ENCODE measurements at places on chromosomes 2 and 18.

GRCh38 chr2:106184394-106184793 is 9.7 kb downstream of the UXS1 start:
- no peak for DNase-seq

DNA sequence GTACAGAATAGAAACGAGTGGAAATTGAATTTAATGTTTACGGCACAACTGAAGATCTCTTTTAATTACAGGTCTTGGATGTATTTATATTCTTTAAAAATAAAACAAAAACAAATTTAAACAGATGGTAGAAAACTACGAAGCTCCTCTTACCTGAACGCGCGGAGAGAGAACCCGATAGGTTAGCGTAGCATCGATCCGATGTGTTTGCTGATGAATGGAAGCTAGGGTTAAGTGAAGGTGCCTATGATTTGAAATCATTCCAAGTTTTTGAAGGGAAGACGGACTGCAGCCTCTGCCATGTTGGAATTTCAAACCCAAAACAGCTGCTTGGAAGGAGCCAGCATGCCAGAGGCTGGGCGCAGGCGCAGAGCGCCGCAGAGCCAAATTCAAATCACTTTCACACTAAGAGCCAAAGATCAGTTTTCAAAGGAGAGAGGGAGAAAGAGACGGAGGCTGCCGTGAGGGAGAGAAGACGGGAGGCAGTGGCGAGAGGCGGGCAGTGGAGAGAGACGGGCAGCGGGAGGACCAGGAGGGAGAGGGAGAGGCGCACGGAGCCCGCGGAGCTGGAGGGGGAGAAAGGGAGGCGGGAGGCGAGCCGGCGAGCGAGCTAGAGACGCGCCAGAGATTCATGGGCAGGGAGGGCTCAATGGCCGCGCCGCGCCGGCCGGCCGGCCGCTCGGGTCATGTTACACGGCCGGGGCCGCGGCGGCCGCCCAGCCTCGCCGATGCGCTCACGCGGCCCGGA is at the start of gene FIGN:
Gene FIGN (minus strand): TSS at position 324 of the 748 bp plus-strand sequence. CDS start 1,081 bp downstream, outside the sequence.
- no peak for DNase-seq

- no peak for DNase-seq
Measured at GRCh38 chr2:134208825-134209224, 45.0 kb upstream of the MGAT5 start.

DNA sequence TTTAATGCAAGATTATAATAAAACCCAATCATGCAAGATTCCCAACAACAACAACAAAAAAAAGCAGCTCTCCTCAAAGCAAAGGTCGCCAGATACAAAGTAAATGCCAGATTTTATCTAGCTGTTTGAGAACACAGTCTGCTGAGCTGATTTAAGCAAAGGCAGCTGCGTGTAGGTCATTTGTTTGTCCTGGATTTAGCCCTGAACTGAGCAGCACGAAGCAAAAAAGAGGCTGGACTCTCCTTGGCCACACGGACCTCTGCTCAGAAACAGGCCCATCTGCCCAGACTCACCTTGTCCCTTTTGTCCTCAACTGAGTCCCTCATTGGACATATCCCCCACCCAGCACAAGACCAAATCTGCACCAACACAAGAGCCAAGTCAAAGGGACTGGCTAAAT is 91.5 kb downstream of the PID1 start:
- no peak for DNase-seq

DNA sequence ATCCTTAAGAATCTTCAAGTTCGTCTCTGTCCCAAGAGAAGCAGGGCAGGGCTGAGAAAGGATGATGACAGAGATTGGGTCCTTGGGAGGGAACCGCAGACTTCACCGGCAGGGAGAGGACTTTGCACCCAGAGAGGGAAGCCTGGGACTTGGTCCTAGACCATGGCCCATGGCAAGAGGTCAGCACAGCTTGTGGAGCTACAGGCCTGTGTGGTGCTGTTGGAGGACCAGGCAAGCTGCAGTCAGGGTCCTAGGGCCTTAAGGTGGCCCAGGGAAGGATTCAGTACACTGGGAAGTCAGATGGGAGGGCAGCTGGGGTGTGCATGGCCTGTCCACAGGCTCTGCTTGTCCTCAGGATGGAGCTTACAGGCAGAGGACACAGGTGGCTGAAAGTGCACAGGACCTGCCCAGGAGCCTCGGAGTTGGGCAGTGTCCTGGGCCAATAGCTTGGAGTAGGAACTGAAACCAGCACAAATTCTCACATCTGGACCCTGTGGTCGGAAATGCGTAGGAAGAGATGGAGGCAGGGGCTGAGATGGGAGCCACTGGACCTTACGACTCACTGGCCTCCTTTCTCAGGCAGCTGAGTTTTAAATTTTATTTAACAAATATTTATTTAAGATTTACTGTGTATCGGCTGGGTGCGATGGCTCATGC is 56.4 kb upstream of the TCF7L1 start:
- DNase-seq: no peak

DNA sequence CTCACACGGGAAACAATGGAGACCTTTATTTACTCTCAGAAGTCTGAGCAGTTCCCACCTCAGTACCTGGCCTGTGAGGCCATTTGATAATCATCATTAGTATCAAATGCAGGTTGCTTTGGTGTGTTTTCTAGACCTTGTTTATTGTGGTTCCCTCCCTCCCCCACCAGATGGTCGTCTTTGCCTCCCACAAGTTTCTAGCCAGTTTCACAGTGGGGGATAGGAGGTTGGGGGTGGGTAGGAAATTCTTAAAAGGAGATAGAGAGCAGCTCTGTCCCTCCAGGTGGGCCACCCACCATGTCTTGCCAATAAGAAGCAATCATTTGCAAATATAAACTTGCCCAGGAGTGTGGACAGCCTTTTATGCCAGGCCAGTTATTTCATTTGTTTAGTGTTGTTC is 31.3 kb downstream of the SETBP1 start:
- no peak for DNase-seq

GRCh38 chr2:149451417-149452165 is 121.2 kb downstream of the LYPD6 start:
- no peak for DNase-seq

DNA sequence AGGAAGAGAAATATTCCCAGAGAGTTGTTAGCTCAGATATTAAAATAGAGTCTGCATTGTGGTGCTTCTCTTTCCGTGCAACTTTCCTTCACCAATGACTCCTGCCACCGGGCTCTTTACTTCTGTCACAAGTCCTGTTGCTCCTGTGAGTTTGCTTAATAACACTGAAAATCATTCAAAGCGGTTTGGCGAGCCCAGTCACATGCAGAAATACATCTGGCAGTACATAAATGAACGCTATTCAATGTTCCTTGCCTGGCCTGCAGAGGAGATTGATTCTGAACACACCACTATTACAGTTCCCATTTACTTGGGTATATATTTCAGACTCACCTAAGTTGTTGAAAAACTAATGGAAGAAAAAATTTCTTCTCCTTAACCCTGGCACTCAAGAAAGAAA is 276.6 kb downstream of the ZNF521 start:
- no peak for DNase-seq

DNA sequence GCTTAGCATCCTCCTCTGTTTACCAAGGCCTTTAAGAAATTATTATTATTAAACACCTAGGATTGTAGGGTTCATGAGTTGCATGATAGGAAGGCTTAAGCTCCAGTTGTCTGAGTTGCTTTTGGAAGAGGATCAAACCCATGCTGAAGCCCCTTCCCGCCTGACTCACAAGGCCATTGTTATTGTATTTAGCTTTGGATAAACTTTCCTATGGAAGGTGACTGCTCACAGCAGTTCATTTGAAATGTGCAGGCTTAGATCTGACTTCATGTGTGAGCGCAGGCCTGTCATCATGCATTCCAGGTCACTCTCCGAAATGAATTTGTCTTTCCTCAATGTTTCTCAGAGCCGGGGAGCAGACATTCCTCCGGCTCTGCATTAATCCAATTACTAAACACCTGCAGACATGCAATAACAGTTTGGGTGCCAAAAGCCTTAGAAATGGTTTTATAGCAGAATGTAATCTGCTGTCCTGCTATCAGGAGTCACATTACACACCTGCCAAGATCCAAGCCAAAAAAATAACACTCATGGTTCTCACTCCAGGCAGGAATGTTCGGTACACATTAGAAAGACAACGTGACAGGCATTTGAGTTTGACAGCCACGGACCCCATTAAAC is 119.9 kb downstream of the OSR1 start:
- DNase-seq: no peak

GRCh38 chr2:39175026-39175812 is 54.4 kb upstream of the SOS1 start:
- DNase-seq: no peak

- no peak for DNase-seq
Measured at GRCh38 chr2:98895221-98895620, 40.8 kb downstream of the CRACDL start.

DNA sequence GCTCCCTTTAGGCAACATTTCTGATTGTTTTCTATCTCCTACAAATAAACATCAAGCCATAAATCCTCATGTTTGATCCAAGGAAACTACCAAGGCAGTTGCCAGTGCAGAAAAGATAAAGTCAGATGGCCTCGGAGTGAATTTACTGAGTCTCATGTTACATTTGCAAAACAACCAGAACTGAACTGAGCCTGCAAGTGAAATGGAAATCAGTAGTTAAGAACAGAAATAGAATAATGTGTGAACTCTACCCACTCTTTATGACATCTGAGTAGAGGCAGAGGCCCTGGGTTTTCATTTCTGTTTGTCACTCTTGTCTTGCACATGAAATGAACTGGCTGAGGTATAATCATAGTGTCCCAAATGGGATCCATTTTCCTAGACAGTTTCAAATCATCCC is 20.4 kb upstream of the DAPL1 start:
- DNase-seq: no peak

DNA sequence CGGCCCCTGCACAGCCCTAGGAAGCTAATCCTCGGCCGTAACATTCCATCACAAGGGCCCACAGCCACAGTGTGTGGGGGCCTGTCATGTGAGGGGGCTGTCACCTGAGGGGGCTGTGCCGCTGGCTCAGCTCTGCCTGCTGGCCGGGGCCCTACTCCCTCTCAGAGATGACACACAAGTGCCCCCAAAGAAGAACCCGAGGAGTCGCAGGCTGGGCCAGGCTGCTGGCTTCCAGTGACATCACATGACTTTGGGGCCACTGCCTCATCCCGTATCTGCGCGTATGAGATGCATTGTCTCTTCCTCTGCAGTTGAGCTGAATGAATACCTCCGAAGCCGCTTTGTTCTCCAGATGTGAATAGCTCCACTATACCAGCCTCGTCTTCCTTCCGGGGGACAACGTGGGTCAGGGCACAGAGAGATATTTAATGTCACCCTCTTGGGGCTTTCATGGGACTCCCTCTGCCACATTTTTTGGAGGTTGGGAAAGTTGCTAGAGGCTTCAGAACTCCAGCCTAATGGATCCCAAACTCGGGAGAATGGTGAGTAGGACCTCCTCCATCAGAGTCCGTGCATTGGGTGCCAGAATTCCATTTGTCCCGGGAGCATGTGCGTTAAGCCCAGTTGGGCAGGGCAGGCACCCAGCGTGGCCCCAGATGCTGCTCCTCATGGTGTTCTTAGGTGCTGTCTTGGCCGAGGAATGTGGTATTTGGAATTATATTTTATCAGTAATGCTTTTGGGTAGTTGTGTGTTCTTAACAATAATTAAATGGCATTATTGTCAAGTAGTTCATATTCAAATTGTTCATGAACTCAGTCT is at the start of gene CNDP1:
Gene CNDP1 (plus strand): TSS at position 351 of the 820 bp plus-strand sequence. CDS start 168 bp downstream, at position 519.
- no peak for DNase-seq

DNA sequence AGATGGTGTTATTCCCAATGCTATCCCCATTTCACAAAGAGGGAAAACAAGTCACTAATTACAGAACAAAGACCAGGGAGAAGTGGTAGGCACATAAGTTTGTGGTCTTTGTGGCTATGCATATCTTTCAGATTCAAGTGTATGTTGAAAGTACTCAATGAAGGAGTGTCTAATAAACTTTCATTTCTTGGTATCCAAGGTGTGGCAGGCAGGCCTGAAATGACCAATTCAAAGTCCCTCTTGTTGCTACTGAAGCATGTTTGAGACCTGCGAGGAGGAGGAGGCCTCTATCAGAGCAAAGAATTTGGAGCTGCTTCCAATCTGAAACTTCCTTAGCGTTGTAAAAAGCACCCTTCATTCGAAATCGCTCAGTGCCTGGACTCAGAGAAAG is 60.9 kb upstream of the KLF7 start:
- DNase-seq: no peak

GRCh38 chr2:173772205-173772604 is 193.0 kb downstream of the SP3 start:
- no peak for DNase-seq

- no peak for DNase-seq
Measured at GRCh38 chr2:238786792-238787490, 60.9 kb upstream of the TWIST2 start.

GRCh38 chr2:163008642-163009041 is 170.1 kb upstream of the KCNH7 start:
- no peak for DNase-seq

GRCh38 chr2:27921880-27922547 is 31.5 kb downstream of the BABAM2 start:
- DNase-seq: no peak

- no peak for DNase-seq
Measured at GRCh38 chr2:129240061-129240460, 739.4 kb upstream of the RAB6C start.

- no peak for DNase-seq
Measured at GRCh38 chr2:108640731-108641130, 78.6 kb upstream of the RANBP2 start.

DNA sequence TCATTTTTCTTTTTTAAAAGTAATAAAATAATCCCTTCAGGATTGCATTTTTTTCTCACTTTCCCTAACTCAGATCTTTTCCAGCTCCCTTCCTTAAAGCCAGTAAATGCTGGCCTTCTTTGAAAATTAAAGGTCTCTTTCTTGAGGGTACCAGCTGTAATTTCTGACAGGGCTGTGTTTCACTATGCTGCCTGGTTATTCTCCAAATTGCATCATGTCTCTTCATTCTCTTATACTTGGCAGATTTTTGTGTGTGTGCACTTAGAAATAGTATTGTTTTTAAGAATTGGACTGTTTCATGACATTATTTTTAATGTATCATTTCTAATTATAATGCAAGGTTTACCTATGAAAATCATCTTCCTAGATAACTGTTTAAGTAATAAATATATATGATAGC is 72.0 kb upstream of the EPB41L5 start:
- no peak for DNase-seq

- no peak for DNase-seq
Measured at GRCh38 chr18:53771664-53772063, 452.8 kb downstream of the MBD2 start.

GRCh38 chr2:178450524-178450773 is 526 bp downstream of the PRKRA start:
- DNase-seq: peak; percentile 74

- DNase-seq: no peak
Measured at GRCh38 chr18:9550429-9550828, 63.9 kb downstream of the PPP4R1 start.

- DNase-seq: no peak
Measured at GRCh38 chr2:69062307-69062962, 49.5 kb downstream of the ANTXR1 start.

Data from stimulated activated CD4-positive, alpha-beta T cell treated with anti-CD3 and anti-CD28 coated beads, TNF-alpha, amount 100 ng/mL, for 48 hours (primary cell).